Stimulated activated naive CD8-positive, alpha-beta T cell treated with anti-CD3 and anti-CD28 coated beads, Interleukin-15, Interleukin-2, amounts not matched to agents 100 U/mL and 50 U/mL, for 24 hours (primary cell): ENCODE measurements at places on chromosomes 7 and 10.

DNA sequence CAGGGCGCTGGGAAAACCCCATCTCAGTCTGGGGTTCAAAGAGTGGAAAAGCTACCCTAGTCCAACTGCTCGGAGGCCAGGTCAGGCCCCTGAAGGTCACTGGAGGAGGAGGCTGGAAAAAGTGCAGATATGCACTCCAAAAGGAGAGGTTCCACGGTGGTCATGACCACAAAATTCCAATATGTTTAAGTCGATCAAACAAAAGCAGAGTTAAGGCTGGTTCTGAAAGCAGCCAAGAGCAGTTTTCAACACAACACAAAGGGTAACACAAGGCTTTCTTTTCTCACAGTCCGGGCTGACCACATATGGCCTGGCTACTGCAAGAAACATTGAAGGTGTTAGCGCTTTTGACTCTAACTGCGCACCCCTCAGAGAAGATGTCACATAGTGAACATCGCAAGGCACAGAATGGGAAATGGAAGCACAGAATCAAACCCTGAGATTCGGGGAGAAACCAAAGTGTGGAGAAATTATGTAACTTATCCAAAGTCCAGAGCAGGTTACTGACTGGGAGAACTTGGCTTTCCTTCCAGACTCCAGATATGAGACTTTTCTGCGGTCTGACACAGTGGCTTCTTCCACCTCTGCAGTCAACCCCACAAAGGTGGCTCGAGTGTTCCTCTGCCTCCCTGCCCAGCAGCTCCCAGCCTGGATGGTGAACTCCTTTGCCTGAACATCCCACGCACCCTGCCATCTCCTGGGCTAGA, 1.3 kb upstream of the GRB10 start:
- no peak for DNase-seq

GRCh38 chr10:45023426-45023825, 22.7 kb downstream of the ZNF22 start:
- no peak for DNase-seq

DNA sequence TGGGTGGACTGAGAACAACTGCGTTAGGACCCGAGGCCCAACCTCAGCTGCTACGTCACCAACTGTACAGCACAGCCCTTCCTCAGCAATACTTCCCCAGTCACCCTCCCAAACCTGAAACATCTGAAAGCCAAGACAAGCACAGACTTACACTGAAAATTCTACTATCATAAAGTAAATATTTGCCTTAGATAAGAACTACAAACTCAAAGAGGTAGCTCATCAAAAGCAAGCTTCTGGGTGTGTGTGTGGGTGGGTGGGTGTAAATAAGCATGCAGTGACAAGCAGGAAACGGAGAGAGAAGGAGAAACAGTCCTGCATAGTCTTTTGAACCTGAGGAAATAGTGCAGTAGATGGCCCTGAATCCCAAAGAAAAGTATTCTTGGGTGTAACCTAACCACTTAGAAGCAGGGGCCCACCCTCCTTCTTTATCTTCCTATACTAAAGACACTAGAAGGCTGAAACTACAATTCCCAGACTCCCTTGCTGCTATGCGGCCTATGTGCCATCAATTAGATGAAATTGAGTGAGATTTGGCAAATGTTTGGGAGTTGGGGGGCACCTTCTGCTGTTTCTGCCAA, 18.7 kb downstream of the SLC25A13 start:
- no peak for DNase-seq

- no peak for DNase-seq
Measured at GRCh38 chr7:80335511-80336231, 176.2 kb downstream of the GNAT3 start.

DNA sequence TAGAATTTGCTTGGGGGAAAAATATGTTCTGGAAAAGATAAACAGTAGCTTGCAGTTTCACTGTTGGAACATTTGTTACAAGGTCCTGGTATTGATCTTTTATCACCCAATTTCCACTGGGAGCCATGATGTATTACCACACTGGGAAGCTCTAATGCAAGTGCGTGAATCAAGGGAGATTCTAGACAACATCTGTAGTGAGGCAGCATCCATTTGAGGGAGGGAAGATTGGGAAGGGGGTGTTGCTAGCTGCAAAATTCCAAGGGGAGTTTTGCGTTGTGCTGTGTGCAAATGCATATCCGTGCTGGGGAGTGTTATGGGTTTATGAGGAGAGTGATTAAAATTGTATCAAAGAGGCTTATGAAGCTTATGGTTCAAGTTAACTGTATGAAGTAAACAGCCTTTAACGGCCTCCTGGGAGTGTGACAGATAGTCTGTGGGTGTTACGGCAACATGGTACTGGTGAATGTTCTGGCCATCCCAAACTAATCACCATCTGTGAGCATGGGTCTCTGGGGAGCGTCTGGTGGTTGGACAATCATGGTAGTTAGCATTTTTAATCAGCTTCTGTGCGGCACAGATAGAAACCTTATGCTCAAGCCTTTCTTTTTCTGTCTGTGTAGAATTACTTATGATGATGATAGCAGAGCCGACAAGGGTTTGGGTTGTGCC, 601.9 kb upstream of the GALNT17 start:
- no peak for DNase-seq

DNA sequence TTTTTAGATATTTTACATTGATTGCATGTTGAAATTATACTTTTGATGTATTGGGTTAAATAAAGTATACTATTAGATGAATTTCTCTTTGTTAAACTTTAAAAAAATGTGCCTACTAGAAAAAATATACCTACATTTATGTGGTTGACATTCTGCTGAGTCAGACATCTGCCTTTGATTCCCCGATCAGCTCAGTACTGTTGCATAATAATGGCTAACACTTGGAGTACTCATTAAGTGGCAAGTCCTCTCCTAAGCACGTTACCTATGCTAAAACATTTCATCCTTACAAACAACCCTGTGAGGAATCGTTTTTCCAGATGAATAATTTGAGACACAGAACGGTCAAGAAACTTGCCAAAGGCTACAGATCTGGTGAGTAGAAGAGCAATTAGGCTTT, 14.0 kb upstream of the SEM1 start:
- no peak for DNase-seq

- no peak for DNase-seq
Measured at GRCh38 chr7:116621649-116622048, 50.3 kb upstream of the MET start.

GRCh38 chr7:8739837-8740236, 306.4 kb downstream of the NXPH1 start:
- no peak for DNase-seq

GRCh38 chr7:1852517-1853430, 182.7 kb downstream of the ELFN1 start:
- DNase-seq, result no peak
